ENCODE measurements at places on chromosomes 5 and 9.
A peak's percentile ranks its signal among the peaks of the same experiment; 100 is the strongest.

GRCh38 chr9:114193090-114193489, 37.8 kb downstream of the COL27A1 start:
- no peak for DNase-seq

GRCh38 chr5:54347221-54347865, 37.0 kb upstream of the ARL15 start:
- DNase-seq: no peak

- DNase-seq: no peak
Measured at GRCh38 chr5:96426831-96427230, 6.2 kb downstream of the PCSK1 start.

DNA sequence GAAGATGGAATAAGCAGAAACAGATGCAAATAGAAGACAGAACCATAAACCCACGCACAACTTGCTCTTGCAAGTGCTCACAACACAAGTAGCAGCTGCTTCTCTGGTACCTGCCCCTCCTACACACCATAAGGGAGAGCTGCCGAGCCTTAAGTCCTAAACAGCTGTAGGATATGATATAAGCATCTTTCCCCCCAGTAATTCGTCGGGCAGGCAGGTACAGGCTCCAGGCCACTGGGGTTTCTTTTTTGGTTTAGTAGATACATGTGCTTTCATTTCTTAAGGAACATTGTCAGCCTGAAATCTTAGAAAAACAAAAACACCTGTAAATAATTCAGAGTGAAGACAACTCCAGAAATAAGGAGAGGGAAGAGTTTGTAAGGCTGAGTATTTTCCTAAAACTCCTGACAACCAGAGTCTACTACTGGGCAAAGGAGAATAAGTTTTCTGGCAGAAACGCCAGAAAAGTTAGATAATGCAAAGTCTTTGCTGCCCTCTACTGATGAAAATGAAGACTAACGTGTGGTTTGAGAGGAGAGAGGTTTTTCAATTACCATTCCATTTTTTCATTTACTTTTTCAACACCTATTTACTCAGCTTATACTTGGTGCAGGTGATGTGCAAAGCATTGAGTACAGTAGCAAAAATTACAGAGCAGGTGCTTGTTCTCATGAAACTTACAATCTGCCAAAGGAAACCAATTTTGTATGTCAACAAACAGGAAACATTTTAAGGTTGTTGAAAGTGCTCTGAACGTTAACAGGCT, 20.1 kb upstream of the TCERG1 start:
- peak; percentile 59 for DNase-seq

- DNase-seq: no peak
Measured at GRCh38 chr5:61084658-61085057, 77.6 kb downstream of the SMIM15 start.

DNA sequence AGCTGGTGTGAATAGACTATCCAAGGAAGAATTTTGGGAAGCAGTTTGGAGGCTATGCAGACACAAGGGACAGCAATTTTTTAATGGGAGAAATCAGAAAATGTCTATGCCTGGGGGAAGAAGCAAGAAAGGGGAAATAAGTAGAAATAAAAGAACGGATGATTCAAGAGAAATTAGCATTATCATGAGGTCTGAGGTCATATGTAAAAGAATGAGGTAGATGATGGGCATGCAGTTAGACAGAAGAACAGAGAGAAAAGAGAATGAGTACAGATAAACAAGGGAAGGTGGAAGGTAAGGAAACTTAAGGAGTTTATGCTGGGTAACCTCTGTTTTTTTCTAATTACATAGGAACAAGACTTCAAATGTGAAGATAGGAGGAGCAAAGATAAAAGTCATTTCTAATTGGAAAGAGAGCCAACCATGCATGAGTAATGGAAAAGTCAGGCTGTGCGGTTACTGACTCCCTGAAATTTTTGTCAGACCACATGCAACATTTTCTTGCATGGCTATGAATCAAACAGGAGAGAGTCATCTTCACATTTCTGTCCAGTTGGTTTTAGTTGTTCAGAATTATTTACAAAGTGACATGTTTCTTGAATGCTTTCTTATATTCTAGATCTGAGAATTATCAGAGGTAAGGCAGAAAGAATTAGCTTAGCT, 101.0 kb upstream of the PIK3R1 start:
- DNase-seq: no peak

DNA sequence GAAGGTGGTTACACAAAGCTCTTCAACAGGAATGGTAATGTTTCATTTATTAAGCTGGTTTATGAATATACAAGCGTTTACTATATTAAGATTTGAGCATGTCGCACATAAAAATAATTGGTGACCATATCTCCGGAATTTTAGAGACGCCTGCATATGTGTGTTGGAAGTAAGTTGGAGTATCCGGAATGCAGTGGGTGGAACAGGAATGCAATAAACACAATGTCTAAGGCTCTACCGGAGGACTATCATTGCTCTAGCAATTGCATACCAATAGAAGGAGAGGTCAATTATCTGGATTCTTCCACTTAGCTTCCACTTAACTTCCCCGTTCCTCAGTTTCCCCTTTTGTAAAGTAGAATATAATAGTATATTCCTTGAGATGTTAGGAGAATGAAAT, 1.1 kb upstream of the CEP78 start:
- peak; percentile 11 for DNase-seq

GRCh38 chr9:81756561-81756960, 67.2 kb upstream of the TLE1 start:
- DNase-seq: no peak

DNA sequence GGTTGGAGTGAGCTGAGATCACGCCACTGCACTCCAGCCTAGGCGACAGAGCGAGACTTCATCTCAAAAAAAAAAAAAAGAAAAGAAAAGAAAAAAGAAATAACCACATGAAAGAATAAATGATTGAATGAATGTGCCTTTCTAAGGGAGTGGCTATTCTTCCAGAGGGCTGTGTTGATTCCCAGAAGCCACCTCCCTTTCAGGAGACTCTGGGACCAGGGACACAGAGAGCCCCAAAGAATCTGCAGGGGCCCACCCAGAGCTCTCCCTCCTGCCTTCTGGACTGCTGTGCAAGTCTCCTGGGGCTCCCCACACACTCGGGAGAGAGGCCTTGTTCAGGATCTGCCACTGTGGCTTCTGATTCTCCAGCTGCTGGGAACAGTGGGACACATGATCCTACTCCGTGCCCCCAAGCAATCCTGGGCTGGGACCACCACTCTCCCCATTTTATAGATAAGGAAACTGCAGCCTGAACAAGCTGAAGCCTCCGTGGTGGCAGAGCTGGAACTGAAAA, 23.6 kb downstream of the CAMK2A start:
- no peak for DNase-seq

DNA sequence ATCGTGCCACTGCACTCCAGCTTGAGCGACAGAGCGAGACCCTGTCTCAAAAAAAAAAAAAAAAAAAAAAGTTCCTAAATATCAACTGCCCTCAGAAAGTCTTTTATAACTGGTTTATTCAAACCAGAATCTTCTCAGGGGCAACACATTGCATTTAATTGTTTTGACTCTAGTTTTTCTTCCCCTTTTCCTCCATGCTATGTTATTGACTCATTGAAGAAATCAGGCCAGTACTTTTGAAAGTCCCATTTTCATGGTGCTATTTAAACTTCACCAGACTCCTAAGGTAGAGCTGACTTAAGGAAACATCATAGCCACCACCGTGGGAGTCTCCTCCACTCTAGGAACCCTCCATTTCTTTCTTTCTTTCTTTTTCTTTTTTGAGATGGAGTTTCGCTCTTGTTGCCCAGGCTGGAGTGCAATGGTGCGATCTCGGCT, 83.1 kb upstream of the IL6ST start:
- DNase-seq: no peak

DNA sequence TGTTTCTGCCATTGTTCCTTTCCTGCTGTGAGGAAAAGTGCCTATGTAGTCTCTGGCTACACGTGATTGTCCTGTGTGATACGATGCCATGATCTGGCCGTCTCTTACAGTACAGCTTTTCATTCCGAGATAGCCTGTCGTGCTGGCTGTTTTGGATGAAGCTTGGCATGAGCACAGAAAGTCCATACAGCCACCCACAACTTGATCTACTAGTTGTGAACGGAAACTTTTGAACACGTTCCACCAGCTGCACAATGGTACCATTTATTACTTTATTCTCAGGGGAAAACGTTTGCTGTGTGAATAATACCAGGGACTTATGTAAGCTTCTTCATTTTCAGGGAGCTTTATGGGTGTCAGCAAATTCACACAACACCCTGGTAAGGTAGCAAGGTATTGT, 217.6 kb upstream of the ANKRD55 start:
- peak; percentile 32 for DNase-seq

GRCh38 chr9:134546246-134546731, 95.3 kb upstream of the COL5A1 start:
- DNase-seq: peak; percentile 96

GRCh38 chr5:75281716-75282465, 45.2 kb upstream of the ANKRD31 start:
- no peak for DNase-seq

DNA sequence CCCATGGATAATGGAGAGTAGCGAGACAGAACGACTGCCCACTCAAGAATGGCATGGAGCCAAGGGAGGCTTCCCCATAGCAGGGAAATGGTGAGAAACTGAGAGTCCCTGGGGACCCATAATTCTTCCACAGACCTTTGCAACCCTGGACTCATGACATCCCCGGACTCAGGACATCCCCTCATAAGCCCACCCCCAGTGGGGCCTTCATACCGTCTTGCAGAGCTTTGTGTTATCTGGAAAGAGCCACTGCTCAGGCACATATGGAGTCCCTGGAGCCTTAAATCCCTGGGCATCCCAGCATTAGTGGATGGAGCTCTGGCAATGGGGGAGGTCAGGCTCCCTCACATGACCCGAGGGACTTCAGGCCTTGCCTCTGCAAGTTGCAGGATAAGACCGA, 865.4 kb upstream of the ARRDC3 start:
- no peak for DNase-seq

GRCh38 chr9:130262061-130262745, 3.4 kb upstream of the HMCN2 start:
- no peak for DNase-seq

GRCh38 chr5:179370490-179371120, 25.3 kb upstream of the ADAMTS2 start:
- DNase-seq: no peak

Data from tongue (tissue), 3 donors.